Breast epithelium (tissue), 4 donors: ENCODE measurements at places on chromosomes 2 and 18. TPM values are rescaled to one million over a fixed set of nuclear protein-coding genes. Genes with fewer than 3 reads are reported as not detected.

Gene TACR1
- total RNA-seq: 5.9 TPM

GRCh38 chr2:32811696-32812095 is 135.1 kb upstream of the LTBP1 start:
- no peaks in the 10 kb centered on the region for H3K27me3 ChIP-seq
- no peak for DNase-seq
- H3K4me1 ChIP-seq: no peaks in the 10 kb centered on the region
- no peak overlapping the region for H3K27ac ChIP-seq
- no peak overlapping the region for H3K4me3 ChIP-seq
- no peaks in the 10 kb centered on the region for H3K36me3 ChIP-seq

DNA sequence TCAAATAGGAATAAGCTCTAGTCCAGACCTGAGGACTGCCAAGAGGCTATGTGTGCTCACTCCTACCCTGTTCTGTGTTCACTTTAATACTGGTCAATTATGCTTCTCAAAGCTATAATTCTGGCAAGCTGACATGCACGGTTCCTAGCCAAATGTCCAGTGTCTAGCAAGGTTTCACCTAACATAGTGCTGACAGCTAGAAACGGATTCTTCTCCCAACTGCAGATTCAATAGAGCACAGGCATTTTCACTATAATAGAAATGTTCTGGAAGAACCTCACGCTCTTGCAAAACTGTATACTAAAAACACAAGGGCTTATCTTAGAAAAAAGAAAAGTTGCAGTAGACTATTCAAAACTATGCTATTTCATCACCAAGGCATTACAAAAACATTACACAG is 45.1 kb downstream of the HDAC4 start:
- no peaks in the 10 kb centered on the region for H3K4me1 ChIP-seq
- no peaks in the 10 kb centered on the region for H3K27me3 ChIP-seq
- peak overlapping the region; percentile 22 for H3K27ac ChIP-seq
- no peak overlapping the region for H3K4me3 ChIP-seq

DNA sequence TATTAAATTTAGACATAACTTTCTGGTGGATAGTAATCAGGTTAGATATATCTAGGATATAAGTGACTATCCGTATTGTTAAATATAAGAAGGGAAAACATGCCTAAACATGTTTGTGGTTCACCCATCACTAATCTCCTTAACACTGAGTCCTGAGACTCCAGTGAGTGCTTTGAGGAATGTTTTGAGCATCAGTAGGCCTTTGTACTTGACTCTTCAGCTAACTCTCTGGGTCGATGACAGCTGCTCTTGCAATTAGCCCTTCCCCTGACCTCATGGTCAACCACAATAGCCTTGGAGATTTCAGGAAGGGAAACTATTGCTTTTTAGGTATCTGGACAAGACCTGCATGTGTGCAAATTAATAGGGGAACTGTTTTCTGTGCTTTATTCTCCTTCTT is 716.8 kb downstream of the EPHA4 start:
- H3K27ac ChIP-seq: no peak overlapping the region
- H3K27me3 ChIP-seq: no peaks in the 10 kb centered on the region
- H3K4me3 ChIP-seq: no peak overlapping the region
- H3K36me3 ChIP-seq: no peaks in the 10 kb centered on the region

DNA sequence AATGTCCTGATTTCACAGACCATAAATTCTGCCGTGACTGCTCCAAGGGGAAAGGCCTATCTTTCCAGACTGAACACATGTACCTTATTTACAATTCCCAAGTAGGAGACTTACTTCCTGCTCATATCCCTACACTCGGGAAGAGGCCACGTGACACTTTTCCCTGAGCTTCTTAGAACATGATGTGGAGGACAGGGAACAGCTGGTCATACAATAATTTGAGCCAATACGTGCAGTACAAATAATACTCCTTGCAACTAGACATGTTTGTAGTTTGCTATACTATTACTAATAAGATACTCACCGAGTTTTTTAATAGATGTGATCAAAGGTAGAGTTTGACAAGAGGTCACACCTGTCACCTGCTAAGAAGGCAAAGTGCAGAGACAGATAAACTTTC is 256.4 kb downstream of the SP3 start:
- no peak overlapping the region for H3K4me3 ChIP-seq
- no peak overlapping the region for H3K27ac ChIP-seq
- no peak for DNase-seq

Gene EVA1A
- total RNA-seq: 10.4 TPM

DNA sequence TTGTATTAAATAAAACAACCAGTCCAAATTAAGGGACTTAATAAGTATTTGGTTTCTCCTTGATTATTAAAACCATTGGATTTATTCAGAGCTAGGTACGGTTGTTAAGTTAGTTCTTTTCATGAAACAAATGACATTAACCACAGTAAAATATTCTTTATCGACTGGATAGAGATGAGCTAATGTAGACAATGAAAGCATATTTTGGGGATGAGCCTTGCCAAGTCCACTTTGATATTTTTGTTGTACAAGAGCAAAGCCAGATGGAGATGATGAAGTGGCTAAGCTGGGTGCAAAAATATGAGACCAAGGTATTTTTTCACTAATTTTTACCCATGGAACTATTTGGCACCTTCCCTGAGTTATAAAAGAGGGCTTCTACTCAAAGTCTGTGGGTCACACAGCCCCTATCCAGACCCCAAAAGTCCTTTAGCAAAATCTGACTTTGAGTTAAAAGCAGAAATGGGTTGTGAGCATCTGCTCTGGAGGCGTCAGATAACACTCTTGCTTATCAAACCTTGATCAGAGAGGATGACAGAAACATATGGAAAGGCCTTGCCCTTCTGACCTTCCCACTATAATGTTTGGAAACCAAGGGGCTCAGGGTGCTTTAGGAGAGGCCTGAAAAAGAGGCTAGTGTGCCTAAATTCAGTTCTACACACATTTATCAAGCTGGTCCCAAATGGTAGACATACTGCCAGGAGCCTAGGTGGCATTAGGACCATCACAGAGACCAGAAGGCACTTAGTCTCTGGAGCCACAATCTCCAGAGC is 456.8 kb downstream of the MTX2 start:
- H3K27me3 ChIP-seq: no peaks in the 10 kb centered on the region
- H3K4me1 ChIP-seq: no peaks in the 10 kb centered on the region
- no peaks in the 10 kb centered on the region for H3K36me3 ChIP-seq
- H3K27ac ChIP-seq: no peak overlapping the region
- H3K4me3 ChIP-seq: no peak overlapping the region

Gene BARD1
- total RNA-seq: 27.8 TPM

DNA sequence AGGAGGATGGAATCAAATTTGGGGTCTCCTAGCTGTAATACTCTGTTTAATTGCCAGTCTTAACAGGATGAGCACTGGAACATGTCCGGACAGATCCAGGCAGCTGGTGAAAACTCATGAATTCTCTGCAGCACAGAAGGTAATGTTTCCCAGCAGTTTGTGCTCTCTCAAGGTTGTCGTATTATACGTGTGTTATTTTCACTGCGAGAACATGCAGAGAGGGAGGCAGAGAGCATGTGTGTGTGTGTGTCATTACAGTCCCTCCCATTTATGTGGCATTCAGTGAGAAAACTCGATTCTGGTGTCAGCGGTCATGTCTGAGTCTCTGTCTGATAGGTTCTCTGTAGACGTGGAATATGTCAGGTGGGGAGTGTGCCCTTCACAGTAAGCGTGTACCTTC is 150.2 kb upstream of the POU3F3 start:
- no peak overlapping the region for H3K4me3 ChIP-seq
- H3K4me1 ChIP-seq: no peaks in the 10 kb centered on the region
- DNase-seq: no peak
- no peaks in the 10 kb centered on the region for H3K36me3 ChIP-seq
- peaks cover 7% of the 10 kb centered on the region for H3K27me3 ChIP-seq
- peak overlapping the region; percentile 10 for H3K27ac ChIP-seq

Gene TMX3
- total RNA-seq: 55.3 TPM

Gene LRRC30
- total RNA-seq: not detected

Gene GREB1
- total RNA-seq: 83.6 TPM

Gene IL1F10
- not detected for total RNA-seq

GRCh38 chr2:85911814-85912692 is 23.3 kb upstream of the ST3GAL5 start:
- no peaks in the 10 kb centered on the region for H3K4me1 ChIP-seq
- H3K27ac ChIP-seq: peak overlapping the region; percentile 60
- no peak overlapping the region for H3K4me3 ChIP-seq
- DNase-seq: no peak
- no peaks in the 10 kb centered on the region for H3K27me3 ChIP-seq
- H3K36me3 ChIP-seq: no peaks in the 10 kb centered on the region

DNA sequence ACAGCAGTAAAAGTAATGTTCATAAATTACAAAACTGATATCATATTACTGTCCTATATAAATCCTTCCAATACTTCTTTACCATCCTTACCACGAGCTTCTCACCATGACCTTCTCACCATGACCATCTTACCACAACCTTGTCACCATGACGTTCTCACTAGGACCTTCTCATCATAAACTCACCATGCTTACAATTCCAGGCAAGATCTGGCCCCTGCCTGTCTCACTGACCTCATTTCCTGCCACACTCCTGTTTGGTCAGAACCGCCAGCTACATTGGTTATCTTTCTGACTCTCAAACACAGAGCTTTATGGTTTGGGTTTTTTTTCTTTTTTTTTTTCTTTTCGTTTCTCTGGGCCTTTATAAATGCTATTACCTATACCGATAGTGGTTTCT is 827.6 kb downstream of the RNF144A start:
- H3K27ac ChIP-seq: peak overlapping the region; percentile 20
- no peak for DNase-seq
- no peaks in the 10 kb centered on the region for H3K36me3 ChIP-seq

Gene NEUROD1
- total RNA-seq: not detected

DNA sequence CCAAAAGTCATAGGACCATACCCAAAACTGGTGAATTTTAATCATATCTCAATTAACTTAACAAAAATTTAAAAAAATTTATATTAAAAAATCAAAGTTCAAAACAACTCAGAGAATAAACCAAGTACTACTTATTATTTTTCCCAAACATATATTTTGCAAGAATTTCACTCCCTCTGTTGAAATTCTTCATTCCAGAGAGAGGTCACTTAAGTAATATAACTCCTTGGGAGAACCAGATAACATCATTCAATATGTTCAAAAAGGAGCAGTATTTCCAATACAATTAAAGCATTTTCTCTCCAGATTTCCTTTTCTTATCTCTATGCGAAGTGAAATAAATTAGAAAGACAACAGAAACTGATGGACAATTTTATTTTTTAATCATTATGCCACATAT is 165.9 kb upstream of the RND3 start:
- no peaks in the 10 kb centered on the region for H3K27me3 ChIP-seq
- H3K4me1 ChIP-seq: no peaks in the 10 kb centered on the region
- no peak overlapping the region for H3K27ac ChIP-seq
- H3K4me3 ChIP-seq: no peak overlapping the region
- DNase-seq: no peak
- H3K36me3 ChIP-seq: no peaks in the 10 kb centered on the region

- peak overlapping the region; percentile 82 for H3K4me3 ChIP-seq
- H3K36me3 ChIP-seq: no peaks in the 10 kb centered on the region
- H3K27me3 ChIP-seq: no peaks in the 10 kb centered on the region
- peak overlapping the region; percentile 62 for H3K27ac ChIP-seq
- H3K4me1 ChIP-seq: no peaks in the 10 kb centered on the region
Measured at GRCh38 chr2:176138526-176138922, 9.0 kb downstream of the HOXD8 start.

Gene MALL
- total RNA-seq: 19.6 TPM

DNA sequence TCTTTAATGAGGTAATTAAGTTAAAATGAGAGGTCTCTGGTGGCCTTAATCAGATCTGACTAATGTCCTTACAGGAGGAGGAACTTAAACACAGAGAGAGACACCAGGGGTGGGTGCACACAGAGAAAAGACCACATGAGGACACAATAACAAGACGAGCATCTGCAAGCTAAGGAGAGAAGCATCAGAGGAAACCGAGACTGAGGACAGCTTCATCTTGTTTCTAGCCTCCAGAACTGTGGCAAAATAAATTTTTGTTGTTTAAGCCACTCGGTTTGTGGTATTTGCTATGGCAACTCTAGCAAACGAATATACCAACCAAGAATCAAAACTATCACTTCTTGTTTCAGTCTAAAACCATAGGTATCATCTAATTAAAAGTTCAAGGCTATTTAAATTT is 400.1 kb downstream of the PID1 start:
- no peak overlapping the region for H3K4me3 ChIP-seq
- H3K4me1 ChIP-seq: no peaks in the 10 kb centered on the region
- DNase-seq: no peak

DNA sequence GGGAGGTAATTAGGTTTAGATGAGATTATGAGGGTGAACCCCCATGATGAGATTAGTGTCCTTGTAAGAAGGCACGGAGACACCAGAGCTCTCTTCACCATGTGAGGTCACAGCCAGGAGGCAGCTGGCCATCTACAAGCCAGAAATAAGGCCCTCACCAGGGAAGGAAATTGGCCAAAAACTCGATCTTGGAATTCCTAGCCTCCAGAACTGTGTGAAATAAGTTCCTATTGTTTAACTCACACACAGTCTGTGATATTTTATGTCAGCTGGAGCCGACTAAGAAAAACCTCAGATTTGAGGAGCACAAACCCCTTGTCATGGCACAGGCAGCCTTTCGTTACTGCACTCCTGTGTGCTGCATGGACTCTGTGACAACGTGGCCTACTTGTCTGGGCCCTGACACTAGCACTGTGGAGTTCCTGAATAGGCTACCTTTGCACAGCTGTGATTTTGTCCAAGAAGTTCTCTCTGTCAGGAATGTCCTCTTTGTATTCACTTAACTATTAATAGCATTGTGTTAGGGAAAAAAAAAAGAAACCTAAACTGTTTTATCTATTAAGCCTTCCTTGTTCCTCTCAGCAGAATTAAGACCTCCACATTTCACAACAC is 319.8 kb downstream of the TDRD15 start:
- DNase-seq: no peak
- H3K4me3 ChIP-seq: no peak overlapping the region
- H3K36me3 ChIP-seq: no peaks in the 10 kb centered on the region
- no peak overlapping the region for H3K27ac ChIP-seq

GRCh38 chr2:148906124-148906523 is 31.1 kb downstream of the KIF5C start:
- no peaks in the 10 kb centered on the region for H3K36me3 ChIP-seq
- DNase-seq: no peak
- no peaks in the 10 kb centered on the region for H3K4me1 ChIP-seq
- H3K4me3 ChIP-seq: no peak overlapping the region

Gene SLC30A3
- total RNA-seq: not detected

GRCh38 chr2:146602856-146603255 is 1242.0 kb upstream of the ACVR2A start:
- H3K27me3 ChIP-seq: no peaks in the 10 kb centered on the region
- H3K4me1 ChIP-seq: no peaks in the 10 kb centered on the region
- H3K27ac ChIP-seq: no peak overlapping the region
- H3K36me3 ChIP-seq: no peaks in the 10 kb centered on the region

DNA sequence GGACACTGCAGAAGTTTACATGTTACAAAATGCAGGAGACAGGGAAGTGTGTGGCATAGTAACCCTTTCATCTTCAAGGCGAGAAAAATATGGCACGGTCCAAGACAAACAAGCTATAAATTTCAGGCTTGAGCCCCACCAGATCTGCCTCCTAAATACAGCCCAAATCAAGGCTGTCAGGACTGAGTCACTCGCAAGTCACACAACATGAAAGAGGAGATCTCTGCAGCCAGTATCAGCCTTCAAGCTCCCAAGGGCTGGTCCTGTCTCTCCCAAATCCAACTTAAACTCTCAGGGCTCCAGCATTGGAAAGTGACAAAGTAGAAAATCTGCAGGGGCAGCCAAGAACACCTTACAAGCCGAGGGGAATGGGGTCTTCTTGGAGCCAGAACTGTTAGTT is 106.3 kb upstream of the GATA6 start:
- no peaks in the 10 kb centered on the region for H3K4me1 ChIP-seq
- no peaks in the 10 kb centered on the region for H3K27me3 ChIP-seq
- DNase-seq: no peak
- no peak overlapping the region for H3K27ac ChIP-seq
- H3K4me3 ChIP-seq: no peak overlapping the region
